ENCODE measurements at places on chromosomes 6 and 20.

- DNase-seq, result no peak
Observed at GRCh38 chr6:114240796-114241195, 102.0 kb downstream of the HS3ST5 start.

DNA sequence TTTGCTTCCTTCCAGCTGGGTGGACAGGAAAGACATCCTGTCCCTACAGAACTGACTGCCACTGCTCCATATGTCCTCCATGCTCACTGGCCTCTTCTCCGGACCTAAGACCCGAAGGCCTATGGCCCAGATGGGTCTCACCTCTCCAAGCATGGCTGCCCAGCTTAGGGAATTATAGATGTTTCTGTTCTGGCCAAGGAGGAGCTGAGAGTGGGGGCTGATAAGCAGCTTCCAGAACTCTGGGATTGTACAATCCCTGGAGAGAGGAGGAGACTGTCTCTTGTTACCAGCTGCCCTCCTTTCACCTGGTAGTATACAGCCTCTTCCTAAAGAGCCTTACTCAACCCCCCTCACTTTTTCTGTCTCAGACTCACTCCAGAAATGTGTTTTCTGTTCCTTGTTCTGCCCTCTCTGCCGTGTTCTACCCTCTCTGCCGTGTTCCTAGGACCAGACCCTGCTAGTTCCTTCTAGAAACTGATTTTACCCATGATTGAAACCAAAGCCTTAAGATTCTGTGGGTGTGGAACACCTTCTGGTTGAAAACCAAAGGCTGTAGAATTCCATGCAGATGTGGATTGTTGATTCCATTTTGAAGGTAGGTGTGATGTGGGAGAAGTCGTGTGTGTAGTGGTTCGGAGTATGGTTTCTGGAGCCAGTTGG is 28.7 kb downstream of the ANKS1A start:
- DNase-seq, result no peak

GRCh38 chr6:107554918-107555317 is 65.0 kb downstream of the SOBP start:
- DNase-seq, result no peak

DNA sequence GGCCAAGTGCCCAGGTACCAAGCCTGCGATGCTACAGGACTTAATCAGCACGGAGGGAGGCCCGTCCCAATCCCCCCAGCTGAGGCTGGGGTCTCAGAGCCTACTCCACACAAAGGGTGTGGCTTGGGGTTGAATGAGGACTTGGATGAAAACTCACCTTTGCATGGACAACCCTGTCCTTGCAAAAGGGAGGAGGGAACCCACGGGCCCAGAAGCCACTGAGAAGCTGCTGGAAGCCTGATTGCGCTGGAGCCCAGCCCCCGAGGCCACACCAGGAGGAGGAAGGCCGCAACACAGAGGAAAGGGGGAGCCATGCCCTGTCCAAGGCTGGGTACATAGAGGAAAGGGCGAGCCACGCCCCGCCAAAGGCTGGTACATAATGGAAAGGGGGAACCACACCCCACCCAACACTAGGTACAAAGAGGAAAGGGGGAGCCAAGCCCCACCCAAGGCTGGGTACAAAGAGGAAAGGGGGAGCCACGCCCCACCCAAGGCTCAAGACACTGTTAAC is 158.8 kb downstream of the DLL1 start:
- no peak for DNase-seq

DNA sequence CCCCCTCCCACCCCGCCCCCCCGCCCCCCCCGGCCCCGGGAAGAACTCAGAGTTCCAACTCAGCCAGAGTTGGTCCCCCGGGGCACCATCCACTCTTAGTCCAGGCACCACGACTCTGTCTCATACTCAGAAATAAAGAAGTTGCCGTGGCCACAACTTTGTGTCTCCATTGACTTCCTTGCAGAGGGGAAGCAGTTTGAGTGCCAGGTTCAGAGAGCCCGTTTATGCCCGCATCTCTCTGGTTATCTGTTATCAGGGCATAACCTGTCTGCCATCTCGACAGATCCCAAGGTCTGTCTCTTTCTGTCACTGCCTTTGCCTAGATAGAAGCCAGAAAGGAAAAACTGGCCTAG is 605 bp downstream of the CDC5L start:
- DNase-seq, result no peak

GRCh38 chr6:72262254-72262653 is 359.6 kb upstream of the KCNQ5 start:
- DNase-seq, result no peak

- peak; percentile 90 for DNase-seq
Observed at GRCh38 chr20:10671221-10671918, 2.4 kb downstream of the JAG1 start.

DNA sequence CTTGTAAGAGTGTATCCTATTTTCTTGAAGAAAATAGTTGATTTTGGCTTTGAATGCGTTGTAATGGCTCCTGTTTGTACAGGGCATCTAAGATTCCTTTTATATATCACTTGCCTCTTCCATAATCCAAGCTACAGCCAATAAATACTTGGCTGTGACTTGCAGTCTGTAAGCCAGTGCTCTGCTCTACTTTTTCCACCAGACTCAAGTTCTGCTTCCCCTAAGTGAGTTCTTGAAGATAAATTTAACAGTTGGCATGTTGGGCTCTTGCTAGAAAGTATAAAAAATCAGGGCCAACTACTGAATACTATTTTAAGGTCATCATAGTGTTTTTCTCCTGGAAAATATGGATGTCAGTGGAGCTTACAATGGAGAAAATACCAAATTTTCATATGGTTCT is 36.5 kb upstream of the SCGN start:
- no peak for DNase-seq

DNA sequence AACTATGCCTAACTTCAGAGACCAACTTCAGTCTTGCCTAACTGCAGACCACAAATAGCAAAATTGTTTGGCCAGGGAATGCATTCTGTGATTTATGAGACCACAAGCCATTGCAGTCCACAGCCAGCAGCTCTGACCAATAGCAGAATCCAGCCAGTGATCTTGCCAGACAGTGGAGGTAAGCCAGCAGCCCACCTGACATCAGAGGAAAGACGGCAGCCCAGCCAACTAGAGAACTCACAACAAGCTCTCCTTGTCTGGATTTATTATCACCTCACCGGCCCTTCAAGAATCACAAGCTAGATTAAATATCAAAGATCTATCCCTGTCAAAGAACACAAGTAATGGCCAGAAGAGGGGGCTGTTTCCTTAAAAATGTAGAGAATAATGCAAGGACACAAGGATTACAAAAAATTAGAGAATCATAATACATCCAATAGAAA is 66.5 kb upstream of the SLC35F1 start:
- no peak for DNase-seq

DNA sequence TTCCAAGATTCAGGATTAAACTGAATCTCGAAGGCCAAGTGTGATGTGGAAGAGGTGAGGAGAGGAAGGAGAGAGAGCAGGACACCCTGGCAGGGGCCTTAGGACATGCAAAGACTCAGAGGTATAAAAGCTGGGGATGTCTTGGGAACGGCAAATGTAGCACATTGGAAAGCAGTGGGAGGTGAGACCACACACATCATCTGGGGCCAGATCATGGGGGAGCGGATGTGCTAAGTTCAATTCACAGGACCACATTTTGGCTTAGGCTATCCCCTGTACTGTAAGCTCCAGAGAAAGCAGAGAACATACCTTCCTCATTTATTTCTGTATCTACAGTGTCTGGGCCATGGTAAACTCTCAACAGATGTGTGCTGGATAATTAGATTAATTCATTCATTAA is 59.5 kb upstream of the MBOAT1 start:
- no peak for DNase-seq

DNA sequence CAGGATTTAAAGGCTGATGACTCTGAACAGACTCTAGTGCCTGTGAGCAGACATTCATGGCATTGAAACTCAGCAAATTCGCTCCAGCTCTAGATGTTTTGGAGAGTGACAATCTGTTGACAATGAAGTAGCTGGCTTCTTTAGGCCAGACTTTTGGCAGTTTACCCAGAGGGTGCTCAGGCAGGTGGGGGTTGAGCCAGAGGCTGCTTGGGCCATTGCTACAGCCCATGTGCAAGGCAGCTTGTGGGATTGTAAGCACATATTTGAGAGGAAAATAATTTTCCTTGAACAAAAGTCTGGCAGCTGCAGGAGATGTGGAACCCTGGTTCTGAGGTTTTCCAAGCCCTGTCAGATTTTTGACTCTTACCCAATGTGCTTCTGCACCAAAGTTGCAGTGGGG is 311.6 kb downstream of the CDC5L start:
- peak; percentile 80 for DNase-seq

GRCh38 chr20:3364323-3365013 is 43.0 kb downstream of the DNAAF9 start:
- no peak for DNase-seq

- no peak for DNase-seq
Observed at GRCh38 chr6:51090343-51090742, 271.7 kb downstream of the TFAP2B start.
